ENCODE measurements at places on chromosomes 2 and 18.

GRCh38 chr18:51724790-51725721 is 527.6 kb upstream of the MEX3C start:
- no peak for DNase-seq

- no peak for DNase-seq
These were observed 263.0 kb downstream of the EIPR1 start for GRCh38 chr2:3114406-3115185.

DNA sequence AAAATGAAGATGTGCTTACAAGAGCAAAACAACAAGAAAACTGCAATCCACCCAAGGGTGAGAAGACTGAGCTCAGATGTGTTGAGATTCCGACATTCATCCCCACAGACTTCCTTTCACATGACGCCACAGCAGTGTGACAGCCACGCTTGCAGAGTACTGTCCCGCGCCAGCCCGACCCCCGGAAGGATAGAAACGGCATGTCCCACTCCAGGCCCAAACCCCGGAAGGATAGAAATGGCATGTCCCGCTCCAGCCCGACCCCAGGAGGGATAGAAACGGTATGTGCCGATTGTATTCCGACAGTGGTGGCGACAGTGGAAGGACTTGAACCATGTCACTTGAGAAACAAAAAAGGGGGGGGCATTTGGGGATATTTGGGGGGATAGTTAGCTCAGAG is 119.1 kb upstream of the PXDN start:
- DNase-seq: no peak

DNA sequence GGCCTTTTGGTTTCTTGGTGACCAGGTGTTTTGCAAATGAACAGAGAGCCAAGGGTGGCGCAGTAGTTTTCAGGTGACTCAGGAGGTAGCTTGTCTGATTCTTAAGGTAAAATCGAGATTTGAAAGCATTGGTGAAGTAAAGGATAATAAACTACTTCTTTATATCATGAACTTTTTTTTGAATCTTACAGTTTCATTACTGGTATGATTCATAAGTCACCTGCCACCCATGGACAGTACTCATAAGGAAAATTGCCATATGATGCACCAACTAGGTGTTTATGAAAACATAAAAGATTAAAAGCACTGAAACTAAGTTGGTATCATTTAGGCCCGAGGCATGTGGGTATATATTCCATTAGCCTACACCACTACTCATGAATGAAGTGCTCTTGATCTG is 84.1 kb upstream of the MGAT5 start:
- DNase-seq: no peak

- no peak for DNase-seq
These were observed 84.0 kb downstream of the LYPD6B start for GRCh38 chr2:149122516-149122915.

GRCh38 chr2:2523461-2524347 is 192.6 kb upstream of the MYT1L start:
- no peak for DNase-seq

GRCh38 chr2:121682396-121683298 is 33.4 kb upstream of the CLASP1 start:
- no peak for DNase-seq

GRCh38 chr2:192410319-192410718 is 215.6 kb upstream of the TMEFF2 start:
- no peak for DNase-seq

GRCh38 chr2:219297766-219298456 is 11.3 kb downstream of the PTPRN start:
- no peak for DNase-seq

GRCh38 chr2:33670392-33670937 is 71.4 kb upstream of the FAM98A start:
- no peak for DNase-seq

- DNase-seq: no peak
These were observed 108.4 kb upstream of the COPS8 start for GRCh38 chr2:236977063-236977851.

DNA sequence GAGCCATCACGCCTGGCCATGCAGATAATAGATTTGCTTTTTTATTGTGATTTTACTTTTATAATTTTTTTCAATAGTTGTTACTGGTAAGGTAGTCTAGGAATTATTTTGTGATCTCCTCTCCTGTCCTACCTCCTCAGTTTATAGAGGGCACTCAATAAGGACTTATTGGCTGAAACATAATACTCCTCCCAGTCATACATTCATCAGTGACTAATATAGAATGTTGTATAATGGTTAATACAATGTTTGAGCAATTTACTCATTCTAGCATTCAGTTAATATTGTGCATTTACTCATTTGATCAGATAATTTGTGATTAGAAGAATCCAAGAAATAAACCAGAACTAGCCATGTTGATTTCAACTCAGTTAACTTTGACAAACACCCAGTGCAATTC is 25.8 kb upstream of the PPP3R1 start:
- no peak for DNase-seq

GRCh38 chr2:56053679-56054078 is 130.1 kb upstream of the EFEMP1 start:
- no peak for DNase-seq

DNA sequence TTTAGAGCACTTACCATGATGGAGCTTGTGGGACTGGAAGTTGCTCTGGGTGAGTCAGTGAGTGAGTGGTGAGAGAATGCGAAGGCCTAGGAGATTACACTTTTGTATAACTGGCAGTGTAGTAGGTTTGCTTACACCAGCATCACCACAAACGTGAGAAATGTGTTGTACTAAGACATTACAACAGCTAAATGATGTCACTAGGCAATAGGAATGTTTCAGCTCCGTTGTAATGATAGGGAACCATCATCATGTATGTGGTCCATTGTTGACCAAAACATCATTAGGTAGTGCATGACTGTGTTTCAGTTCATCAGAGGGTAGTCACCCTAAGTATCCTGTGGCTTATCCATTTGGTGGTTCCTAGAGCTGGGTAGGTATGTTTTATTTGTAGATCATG is 11.9 kb downstream of the ZNF407 start:
- DNase-seq: peak; percentile 38

GRCh38 chr2:118457951-118458350 is 369.7 kb downstream of the INSIG2 start:
- no peak for DNase-seq

DNA sequence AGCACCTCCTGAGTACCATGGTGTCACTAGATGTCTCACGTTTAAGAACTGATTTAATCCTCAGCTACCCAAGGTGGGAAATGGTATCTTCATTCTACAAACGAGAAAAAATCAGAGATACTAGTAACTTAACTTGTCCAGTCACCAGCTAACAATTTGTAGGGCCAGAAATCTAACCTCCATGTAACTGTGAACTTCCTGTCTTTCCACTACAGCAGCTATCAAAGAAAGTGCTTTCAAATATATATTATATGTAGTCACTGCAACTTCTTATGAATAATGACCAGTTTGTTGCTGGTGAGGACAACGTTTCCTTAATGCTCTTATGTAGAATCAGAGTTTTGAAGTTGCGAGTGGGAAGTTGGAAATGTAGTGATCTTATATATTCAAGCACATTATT is 1.9 kb downstream of the REV1 start:
- peak; percentile 25 for DNase-seq

- DNase-seq: no peak
These were observed 368.4 kb upstream of the HS6ST1 start for GRCh38 chr2:128686881-128687555.

- DNase-seq: peak; percentile 4
These were observed 1096.1 kb upstream of the NRXN1 start for GRCh38 chr2:52128081-52128480.

DNA sequence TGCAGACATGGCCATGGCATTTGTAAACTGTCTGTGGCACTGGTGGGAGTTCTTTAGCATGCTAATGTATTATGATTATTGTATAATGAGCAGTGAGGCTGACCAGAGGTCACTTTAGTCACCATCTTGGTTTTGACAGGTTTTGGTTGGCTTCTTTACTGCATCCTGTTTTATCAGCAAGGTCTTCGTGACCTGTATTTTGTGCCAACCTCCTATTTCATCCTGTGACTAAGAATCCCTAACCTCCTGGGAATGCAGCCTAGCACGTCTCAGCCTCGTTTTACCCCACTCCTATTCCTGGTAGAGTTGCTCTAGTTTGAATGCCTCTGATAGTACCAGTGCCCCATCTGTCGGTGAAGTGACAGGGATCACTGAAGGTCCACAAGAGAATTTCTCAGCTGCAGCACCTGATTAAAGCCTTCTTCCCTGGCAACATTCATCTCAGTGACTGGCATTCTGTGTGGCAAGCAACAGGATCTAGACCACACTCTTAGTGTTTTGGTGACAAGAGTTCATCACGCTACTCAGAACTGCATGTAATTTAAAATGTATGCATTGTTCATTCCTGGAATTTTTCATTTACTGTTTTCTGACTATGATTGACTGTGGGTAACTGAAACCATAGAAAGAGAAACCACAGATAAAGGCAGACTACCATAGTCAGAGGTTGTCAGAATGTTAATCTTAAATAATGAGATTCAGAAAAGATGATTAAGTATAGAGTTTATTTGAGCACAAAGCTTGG is 43.0 kb upstream of the GPR39 start:
- DNase-seq: no peak

DNA sequence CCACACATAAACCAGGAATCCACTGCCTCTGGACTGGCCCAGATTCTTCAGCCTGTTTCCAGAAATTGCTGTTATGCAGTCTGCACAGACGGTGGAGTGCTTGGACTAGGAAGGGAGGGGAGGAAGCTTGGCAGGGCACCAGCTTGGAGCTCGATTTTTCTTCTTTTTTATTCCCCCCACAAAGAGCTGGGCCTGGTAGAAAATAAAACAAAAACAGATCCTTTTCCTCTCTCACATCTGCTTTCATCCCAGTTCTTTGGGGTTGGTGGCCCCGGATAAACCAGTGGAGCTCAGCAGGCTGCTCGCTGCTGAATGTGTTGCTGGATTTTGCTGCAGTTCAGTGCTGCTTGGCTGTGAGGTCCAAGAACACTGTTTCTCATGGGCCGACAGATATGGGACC is 16.0 kb downstream of the LRRTM1 start:
- peak; percentile 3 for DNase-seq

DNA sequence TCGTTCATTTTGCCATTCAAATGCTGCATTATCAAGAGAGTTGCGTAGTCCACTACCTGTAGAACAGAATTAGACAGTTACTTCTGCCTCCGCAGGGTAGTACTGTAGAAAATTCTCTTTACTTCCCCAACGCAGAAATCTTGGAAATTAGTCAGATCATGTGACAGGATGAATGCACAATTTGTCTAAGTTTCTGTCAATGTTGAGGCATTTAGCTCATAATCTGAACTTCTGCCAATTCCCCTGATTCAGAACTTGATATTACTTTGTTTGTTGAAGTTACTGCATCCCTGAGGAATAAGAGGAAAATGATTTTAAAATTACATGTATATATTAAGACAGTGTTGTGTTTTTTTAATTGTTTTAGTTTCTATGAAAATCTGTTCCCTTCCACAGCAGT is 83.4 kb downstream of the TTC27 start:
- DNase-seq: peak; percentile 76

DNA sequence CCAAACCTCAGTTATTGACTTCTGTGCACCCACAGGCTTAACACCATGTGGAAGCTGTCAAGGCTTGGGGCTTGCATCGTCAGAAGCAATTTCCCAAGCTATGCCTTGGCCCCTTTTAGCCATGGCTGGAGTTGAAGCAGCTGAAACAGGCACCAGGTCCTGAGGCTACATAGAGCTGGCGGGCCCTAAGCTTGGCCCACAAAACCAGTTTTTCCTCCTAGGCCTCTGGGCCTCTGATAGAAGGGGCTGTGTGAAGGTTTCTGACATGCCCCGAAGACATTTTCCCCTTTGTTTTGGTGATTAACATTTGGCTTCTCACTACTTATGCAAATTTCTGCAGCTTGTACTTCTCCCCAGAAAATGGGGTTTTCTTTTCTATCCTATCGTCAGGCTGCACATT is 9.1 kb upstream of the TMX3 start:
- DNase-seq: no peak

GRCh38 chr2:190094316-190094871 is 31.9 kb upstream of the MSTN start:
- DNase-seq: no peak

GRCh38 chr2:177332026-177332991 is 60.3 kb upstream of the AGPS start:
- DNase-seq: peak; percentile 61

- DNase-seq: no peak
These were observed 32.3 kb upstream of the SALL3 start for GRCh38 chr18:78947291-78947690.

GRCh38 chr2:218063486-218063885 is 5.6 kb upstream of the RUFY4 start:
- DNase-seq: no peak

DNA sequence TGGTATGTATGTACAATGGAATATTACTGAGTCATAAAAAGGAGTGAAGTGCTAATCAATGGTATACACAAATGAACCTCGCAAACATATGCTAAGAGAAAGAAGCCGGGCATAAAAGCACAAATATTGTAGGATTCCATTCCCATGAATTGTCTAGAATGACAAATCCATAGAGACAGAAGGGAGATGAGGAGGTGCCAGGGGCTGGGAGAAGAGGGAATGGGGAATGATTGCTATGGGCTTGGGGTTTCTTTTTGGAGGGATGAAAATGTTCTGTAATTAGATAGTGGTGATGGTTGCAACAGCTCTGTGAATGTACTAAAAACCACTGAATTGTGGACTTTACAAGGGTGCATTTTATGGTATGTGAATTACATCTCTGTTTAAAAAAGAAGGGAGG is 73.5 kb downstream of the GLI2 start:
- peak; percentile 35 for DNase-seq

DNA sequence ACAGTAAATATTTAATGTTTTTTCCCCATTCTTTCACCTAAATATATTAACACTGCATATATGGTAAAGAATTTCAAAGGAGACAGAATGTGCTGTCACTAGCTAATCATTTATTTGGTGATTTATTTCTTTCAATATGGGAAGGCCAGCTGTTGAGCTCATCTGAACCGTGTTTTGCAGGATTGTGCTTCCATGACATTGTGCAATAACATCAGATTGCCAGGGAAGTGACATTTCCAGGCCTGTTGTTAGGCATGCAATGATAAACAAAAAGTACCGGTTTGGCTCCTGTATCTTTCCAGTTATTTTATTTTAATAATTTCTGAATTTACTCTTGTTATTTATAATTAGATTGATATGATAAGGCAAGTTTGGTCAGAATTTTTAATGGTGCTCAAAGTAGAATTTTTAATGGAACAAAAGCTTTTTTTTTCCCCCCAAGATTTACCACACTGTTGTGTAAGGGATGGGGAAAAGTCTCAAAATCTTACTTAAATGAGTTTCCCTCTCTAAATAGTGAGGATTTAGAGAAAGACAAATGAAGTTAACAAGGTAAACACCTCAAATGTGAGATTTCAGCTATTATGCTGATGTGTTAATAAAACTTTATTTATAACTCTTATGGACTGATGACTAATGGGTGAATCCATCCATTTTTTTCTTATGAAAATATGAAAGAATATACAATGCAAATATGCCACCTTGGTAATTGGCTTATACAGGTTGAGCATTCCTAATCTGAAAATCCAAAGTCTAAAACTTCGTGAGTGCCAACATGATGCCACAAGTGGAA is 52.7 kb downstream of the MALT1 start:
- DNase-seq: peak; percentile 6

- no peak for DNase-seq
These were observed 31.0 kb downstream of the RALB start for GRCh38 chr2:120283649-120284048.

GRCh38 chr2:214816008-214816533 is 6.6 kb upstream of the BARD1 start:
- DNase-seq: no peak

- DNase-seq: no peak
These were observed 36.1 kb downstream of the TRPM8 start for GRCh38 chr2:233953087-233953801.

Measured in foreskin fibroblast (primary cell).